ENCODE measurements at places on chromosomes 2 and 18. TPM values are rescaled to one million over a fixed set of nuclear protein-coding genes. Genes with fewer than 3 reads are reported as not detected.

BMP10 gene
- total RNA-seq: not detected

MPV17 gene
- total RNA-seq: 37.2 TPM

IL1F10 gene
- not detected for total RNA-seq

NYAP2 gene
- total RNA-seq: not detected

MOGAT1 gene
- 0.65 TPM for total RNA-seq

DNA sequence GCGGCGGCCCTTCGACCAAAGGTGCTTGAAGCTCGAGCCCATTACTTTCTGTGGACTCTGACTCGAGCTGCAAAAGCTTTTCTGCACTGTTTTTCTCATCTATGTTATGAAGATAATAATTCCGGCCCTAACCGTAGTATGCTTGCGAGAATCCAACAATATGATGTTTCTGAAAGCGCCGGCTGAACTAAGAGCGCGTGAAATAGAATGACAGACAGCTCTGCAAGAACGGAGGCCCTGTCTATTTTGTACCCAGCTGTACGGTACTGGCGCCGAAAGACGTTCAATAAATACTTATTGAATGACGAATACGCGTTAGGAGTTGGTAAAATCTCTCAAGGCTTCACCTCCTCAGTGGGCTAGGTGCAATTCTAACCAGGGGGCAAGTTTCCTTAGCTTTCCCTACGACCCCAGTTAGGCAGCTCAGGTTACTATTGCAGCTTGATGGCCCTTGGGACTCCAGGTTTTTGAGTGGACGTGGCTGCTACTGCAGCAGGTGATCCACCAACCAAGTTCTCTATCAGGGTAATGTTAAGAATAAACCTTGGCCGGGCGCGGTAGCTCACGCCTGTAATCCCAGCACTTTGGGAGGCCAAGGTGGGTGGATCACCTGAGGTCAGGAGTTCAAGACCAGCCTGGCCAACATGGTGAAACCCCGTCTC is 570 bp downstream of the SCRN3 start:
- DNase-seq: no peak

DNA sequence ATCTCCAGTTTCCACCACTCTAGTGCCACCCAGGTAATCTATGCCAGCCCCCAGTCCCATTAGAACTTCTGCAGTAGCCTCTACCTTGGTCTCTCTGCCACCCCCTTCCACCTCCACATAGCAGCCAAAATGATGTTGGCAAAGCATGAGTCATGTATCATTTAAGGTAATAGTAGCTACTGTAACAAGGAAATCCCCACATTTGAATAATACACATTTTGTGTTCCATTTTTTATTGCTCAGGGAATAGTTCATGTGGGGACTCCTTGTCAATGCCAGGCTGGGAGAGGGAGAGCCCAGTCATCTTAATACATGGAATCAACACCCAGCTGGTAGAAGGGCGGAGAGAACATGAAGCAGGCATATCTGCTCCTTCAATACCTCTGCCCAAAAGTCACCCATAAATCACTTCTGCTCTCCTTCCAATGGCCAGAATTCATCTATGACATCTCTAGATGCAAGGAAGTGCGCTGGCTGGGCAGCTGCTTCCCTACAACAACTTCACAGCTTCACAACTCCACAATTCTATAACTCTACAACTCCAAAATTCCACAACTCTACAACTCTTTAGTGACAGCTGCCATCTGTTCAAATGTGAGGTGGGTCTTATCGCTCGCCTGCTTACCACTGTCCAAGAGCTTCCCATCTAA is 70.6 kb upstream of the GLS start:
- no peak for DNase-seq

DNA sequence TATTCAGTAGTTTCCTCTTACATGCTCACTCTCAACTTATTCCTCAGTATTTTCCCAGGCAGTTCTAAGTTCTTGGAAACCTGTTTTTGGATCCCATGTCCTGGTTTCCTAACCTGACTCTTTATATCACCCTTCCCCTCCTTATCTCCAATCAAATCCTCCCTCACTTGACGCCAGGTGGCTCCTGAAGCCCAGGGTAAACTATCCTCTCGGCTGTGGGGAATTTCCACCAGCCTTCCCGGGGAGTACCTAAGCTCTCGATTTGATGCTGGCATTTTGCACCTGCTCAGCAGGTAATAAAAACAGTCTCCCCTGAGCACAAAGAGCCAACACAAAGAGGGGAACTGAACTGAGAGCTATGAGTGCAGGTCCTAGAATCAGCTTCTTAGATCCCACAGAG is 538.0 kb downstream of the SLC4A3 start:
- DNase-seq: no peak

DNA sequence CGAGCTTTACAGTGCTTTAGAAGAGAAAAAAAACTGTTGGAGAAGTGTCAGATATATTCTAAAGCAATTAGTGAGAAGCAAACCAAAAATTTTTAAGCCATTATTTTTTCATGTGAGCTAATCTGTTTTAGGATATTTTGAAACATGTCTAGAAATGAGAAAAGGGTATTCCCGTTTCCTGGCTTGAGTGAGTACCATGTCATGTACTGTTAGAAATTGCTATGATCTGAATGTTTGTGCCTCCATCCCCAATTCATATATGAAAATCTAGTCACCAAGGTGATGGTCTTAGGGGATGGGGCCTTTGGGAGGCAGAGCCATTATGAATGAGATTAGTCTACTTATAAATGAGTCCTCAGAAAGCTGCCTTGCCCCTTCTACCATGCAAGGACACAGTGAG is 493.3 kb upstream of the GCFC2 start:
- DNase-seq: no peak

- peak; percentile 79 for DNase-seq
Measured at GRCh38 chr18:9914584-9915290, 921 bp downstream of the VAPA start.

- no peak for DNase-seq
Measured at GRCh38 chr2:144015655-144016245, 504.2 kb downstream of the ZEB2 start.

- DNase-seq: no peak
Measured at GRCh38 chr2:238428866-238429265, 2.1 kb downstream of the ASB1 start.

DNA sequence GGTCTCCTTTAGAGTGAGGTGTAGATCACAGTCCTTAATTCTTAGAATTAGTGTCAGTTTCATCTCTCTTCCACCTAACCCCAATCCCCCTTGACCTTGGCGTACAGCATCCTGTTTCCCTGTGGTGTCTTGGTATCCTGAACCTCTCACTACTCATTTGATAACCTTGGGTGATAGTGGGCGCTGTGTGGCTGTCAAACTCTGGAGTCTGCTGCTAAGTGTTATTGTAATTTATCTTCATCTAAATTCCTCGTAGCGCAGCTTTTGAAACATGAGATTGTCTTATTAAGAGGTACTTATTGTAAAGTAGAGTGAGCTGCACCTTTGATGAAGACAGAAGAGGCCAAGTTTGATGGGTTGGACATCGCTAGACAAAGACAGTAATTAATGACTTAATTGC is 222.6 kb upstream of the SPRED2 start:
- no peak for DNase-seq
